ENCODE measurements at places on chromosomes 4 and X.
A peak's percentile ranks its signal among the peaks of the same experiment; 100 is the strongest.

GRCh38 chr4:175560604-175561003, 251.5 kb downstream of the GPM6A start:
- DNase-seq, result no peak

DNA sequence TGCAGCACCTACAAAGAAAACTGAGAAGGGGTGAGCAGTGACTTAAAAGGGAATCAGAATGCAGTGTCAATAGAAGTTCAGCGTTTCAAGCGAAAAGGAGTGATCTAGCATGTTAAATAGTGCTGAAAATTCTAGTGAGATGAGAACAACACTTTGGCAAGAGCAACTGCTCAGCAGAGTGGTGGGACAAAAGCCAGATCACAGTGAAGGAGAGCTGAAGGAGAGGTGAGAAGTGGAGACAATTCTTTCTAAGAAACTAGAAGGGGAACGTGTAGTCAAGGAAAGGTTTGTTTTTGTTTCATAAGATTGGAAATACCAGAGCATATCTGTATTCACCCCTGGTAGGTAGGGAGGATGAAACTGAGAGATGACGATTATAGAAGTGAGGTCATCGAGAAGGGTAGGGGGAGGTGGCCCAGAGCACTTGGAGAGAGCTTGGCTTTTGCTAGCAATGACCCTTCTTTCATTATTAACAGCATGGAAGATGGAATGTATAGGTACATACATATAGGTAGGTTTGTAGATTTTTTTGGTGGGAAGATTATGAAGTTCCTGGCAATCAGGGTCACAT, 33.7 kb downstream of the SRPX2 start:
- no peak for DNase-seq

DNA sequence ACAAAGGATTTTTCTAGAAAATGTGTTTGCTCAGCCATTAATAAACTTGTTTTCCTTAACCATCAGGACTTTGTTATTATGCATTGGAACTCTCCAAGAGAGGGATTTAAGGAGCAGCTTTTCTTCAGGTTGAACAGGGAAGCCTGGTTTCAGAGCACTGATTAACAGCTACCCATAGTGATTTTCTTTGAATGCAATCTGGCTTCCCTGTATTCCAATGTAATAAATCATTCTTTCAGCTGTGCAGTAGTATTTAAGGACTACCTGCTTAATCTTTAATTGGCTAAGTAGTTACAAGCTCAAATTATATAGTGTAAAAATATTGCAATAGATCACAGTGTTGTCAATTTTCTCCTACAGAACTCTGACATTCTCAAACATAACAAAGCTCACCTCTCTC, 77.5 kb downstream of the TMEM156 start:
- DNase-seq, result no peak

GRCh38 chr4:110292994-110293744, 94.8 kb upstream of the ELOVL6 start:
- no peak for DNase-seq

DNA sequence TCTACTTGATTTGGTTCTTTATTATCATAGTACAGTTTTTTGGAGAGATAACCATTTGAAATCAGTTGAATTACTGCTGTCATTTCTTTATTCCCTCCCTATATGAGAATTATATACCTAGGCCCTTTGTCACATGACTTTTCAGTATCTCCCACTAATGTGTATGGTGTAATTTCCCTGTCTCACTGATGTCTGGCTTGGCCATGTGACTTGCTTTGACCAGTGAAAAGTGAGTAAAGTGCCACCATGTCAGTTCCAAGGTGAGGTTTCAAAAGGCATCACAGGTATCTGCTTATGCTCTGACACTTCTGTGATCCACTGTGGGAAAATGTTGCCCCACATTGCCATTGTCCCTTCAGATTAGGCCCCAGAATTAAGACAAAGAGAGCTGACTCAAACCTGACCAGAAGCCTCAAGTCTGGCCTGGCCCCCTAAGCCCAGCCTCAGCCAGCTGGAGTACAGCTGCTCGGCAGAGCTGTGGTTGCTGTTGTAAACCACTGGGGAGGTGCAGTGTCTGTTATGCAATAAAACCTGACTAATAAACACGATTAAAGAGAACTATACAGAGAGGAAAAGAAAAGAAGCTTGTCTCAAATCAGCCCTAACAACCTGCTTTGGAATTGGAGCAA, 27.5 kb downstream of the SETD7 start:
- no peak for DNase-seq

- DNase-seq, result no peak
These were observed 1.8 kb downstream of the TENM3 start for GRCh38 chr4:182245041-182245440.

- no peak for DNase-seq
These were observed 183.1 kb upstream of the GALNT7 start for GRCh38 chr4:172985552-172985951.

GRCh38 chr4:139917896-139918295, 236.1 kb downstream of the MAML3 start:
- DNase-seq, result no peak

DNA sequence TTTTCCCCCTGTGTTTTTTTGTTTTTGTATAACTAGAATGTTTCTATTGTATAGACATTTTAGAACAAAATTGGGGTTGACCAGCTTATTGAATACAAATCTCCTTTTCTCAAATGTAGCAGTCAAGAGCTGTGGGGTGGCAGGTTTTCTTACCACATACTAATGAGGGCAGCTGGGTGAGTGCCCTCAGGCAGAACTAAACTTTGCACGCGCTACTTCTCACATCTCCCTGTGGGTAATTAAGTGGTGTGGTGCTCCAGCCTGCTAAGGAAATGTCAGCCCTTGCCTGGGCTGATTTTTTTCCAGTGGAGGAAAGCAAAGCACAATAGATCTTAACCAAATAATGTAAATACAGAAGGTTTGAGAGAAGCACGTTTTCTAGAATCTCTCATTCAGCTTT, 717.6 kb upstream of the TENM3 start:
- DNase-seq, result no peak

- DNase-seq, result peak; percentile 80
These were observed 516 bp downstream of the SGMS2 start for GRCh38 chr4:107825072-107825824.

GRCh38 chr4:76155979-76156378, 7.8 kb upstream of the NUP54 start:
- DNase-seq, result no peak

- DNase-seq, result no peak
These were observed 254.0 kb downstream of the SNCA start for GRCh38 chr4:89582756-89583505.

DNA sequence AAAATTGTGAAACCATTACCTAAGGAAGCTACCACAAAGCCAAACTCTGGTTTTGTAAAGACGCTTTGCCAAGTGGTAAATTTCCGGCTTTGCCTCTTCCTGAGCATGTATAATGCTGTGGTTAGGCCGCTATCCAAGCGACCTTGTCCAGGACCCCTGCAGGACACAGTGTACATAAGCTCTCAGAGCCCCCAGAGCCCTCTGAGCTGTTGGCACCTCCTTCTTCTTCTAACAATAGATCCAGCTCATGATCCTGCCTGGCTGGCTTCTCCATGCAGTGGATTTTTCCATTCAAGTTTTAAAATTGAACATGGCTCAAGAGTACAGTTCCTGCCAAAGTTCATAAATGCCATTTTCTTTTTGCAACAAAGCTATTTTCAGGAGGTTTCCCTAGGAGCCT, 326.7 kb downstream of the MAPK10 start:
- peak; percentile 78 for DNase-seq

GRCh38 chr4:126719852-126720251, 912.9 kb upstream of the INTU start:
- DNase-seq, result no peak

DNA sequence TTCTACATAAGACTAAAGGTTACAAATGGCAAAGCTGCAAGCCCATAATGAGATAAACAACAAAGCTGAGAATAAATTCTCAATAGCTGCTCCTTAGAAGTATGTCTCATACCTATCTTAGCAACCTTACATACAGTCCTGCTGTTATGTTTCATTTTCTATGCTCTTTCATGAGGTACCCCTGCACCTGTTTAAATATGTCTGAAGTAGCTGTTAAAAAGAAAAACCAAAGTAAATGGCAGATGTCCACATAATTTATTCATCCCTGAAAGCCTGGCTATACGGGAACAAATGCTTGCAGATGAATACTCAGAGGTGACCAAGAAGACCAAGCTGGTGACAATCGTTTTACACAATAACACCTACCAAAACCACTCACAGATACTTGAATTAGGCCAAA, 22.5 kb downstream of the PPA2 start:
- DNase-seq, result no peak

Measured in right forelimb (tissue), 1 donor.